Caco-2 (cell line): ENCODE measurements at places on chromosomes 2 and 18.

DNA sequence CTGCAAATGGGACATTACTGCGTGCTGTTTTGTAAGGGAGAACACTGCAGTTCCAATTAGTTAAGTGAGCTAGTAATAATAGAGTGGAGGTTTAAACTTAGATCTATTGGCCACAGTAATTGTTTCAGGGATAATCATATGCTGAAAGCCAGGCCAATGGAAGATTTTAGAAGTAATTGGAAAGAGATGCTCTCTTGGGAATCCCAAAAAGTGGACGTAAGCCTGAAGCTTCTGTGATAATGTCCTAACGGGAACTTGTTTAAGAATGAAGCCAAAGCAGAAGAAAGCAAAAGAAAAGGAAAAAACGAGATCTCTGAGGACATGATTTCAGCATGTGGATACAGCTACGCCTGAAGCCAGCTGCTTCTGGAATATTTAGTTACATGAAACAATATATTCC lies 594.6 kb downstream of the SLC4A3 start:
- DNase-seq = no peak

GRCh38 chr2:44674473-44675284 lies 266.8 kb upstream of the SIX3 start:
- DNase-seq = no peak

GRCh38 chr2:50957896-50958295 lies 74.0 kb downstream of the NRXN1 start:
- no peak for DNase-seq

GRCh38 chr2:236180076-236180816 lies 12.1 kb upstream of the GBX2 start:
- DNase-seq = no peak

DNA sequence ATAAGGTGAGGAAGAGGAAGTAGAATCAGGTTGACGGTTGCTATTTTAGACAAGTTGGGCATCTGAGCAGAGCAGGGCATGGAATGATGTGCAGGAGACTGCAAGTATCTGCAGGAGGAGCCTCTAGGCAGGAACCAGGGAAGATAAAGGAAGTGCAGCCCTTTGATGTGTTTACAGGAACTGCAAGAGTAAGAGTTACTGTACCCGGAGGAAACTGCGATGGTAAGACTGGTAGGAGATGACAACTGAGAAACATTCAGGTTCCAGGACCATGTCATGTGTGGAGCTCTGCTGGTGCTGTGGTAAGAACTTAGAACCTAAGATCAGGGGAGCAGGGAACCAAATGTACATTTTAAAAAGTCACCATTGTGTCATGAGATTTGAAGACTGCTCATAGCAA lies 134.3 kb upstream of the STON1 start:
- DNase-seq = no peak

- DNase-seq = no peak
Measured at GRCh38 chr2:203330434-203330833, 2.2 kb downstream of the ABI2 start.

GRCh38 chr2:172889768-172890430 lies 154.3 kb downstream of the RAPGEF4 start:
- no peak for DNase-seq

DNA sequence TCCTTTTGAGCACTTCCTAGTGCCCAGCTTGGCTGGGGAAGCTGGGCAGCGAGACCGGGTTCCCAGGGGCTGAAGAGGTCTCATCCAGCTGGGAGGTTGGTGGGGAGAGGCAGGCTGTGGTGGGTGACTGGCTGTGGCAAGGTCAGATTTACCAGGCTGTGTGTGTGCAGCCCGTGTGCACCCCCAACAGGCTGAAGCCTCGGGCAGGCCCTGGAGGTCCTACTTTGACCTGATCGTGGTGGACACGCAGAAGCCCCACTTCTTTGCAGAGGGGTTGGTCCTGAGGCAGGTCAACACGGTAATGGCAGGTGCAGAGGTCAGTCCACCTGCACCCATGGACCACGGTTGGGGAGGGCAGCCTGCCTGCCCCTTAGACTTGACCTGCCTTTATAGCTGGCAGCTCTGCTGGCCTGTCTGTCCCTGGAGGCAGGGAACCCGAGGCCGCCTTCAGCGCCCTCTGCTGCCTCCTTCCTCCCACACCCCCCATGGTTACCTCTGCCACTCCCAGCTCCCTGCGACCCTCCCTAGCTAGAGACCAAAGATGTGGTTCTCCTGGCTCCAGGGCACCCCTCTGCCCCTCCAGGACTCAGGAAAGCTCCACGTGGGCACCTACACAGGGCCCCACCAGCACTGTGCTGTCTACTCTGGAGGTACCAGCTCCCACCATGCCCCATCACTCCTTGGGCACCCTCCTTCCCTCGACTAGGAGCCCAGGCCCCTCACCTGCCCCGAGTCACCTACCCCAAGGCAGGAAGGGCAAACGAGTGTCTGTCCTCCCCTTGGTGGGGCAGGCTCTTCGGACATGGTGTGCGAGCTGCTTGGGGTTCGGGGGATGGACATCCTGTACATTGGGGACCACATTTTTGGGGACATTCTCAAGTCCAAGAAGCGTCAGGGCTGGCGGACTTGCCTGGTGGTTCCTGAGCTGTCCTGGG lies 4.0 kb downstream of the NT5DC4 start:
- DNase-seq = no peak

DNA sequence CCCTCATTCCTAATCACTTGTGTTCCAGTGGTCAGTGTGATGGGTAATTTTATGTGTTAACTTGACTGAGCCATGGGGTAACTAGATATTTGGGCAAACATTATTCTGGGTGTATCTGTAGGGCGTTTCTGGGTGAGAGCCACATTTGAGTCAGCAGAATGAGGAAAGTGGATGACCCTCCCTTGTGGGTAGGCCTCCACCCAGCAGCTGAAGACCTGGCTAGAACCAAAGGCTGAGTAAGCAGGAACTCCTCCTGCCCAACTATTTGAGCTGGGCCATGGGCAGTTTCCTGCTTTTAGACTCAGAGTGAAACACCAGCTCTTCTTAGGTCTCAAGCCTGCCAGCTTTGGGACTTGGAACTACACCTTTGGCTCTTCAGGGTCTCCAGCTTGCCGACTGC lies 141.8 kb downstream of the ACKR3 start:
- DNase-seq = no peak

DNA sequence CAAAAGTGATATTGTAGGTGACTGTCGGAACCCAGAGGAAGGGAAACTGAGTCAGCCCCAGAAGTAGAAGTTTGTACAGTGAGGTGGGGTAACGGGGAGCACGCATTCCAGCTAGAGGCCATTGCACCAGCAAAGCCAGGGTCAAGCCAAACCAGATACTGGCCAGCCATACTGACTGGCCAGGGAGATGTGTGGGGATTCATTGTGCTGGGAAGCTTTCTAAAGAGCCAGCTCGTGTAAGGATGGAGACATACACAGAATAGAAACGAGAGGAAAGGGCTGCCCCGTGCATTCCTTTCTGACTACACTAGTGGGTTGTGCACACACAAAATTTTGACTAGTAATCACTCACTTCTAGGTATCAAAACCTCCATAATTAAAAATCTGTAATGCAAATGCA lies 175.3 kb upstream of the PID1 start:
- DNase-seq = no peak

DNA sequence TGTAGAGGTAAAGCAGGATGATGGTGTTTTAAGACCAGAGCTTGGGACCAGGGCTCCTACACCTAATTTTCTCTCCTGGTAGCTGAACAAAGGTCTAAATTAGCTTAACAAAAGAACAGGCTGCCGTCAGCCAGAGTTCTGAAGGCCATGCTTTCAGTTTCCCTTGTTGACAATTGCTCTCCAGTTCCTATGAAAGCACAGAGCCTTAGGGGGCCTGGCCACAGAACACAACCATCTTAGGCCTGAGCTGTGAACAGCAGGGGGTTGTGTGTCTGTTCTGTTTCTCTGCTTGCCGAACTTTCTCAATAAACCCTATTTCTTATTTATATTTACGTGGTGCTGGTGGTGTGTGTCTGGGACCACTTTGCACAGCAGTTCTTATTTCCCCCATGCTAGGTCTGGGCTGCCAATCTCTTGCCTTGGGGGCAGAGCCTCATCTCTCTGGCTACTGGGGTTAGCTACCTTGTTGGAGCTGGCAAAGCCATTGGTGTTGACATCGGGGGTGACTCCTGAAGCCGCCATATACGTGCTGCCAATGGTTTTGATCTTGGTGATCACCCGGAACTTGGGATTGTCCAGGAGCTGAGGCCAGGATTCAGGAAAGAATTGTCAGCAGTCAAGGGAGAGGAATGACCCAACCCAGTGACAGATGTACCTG lies 29.0 kb downstream of the CENPO start:
- no peak for DNase-seq

- DNase-seq = no peak
Measured at GRCh38 chr2:3472296-3472695, 47.0 kb downstream of the ADI1 start.

GRCh38 chr18:3172097-3172496 lies 47.7 kb downstream of the MYOM1 start:
- DNase-seq = no peak

DNA sequence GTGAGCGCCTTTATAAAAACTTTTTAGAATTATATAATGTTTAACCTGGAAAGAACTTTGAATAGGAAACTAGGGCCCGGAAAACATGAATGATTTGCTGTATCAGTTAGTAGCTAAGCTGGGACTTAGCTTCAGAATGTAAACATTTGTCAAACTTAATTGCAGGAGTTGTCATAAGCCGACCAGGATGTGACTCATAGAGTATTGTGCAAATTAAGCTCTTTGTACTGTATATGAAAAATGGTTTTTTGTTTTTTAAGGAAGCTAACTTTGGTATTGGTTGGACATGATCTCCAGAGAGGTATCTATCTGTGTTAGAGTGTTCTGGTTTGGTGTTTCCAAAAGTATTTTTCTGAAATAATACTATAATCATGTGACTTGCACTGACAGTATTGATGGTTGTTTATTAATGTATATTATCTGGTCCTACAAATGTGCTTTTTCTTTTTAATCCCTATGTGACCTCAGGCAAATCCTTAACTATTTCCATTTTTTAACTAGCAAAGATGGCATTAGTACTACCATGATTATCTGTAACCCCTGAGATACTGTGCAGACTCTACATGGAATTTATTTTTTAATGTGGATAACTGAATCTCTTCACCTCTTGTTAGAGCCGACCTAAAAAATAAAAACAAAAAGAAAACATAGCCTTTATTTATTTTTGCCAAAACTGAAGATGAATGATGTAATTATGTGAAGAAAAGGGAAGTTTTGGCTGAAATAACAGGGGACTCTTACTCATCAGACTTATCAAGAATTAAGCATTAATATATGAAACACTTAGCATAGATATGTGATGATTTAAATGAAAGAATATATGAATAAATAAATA lies 11.7 kb downstream of the YIPF4 start:
- DNase-seq = no peak

DNA sequence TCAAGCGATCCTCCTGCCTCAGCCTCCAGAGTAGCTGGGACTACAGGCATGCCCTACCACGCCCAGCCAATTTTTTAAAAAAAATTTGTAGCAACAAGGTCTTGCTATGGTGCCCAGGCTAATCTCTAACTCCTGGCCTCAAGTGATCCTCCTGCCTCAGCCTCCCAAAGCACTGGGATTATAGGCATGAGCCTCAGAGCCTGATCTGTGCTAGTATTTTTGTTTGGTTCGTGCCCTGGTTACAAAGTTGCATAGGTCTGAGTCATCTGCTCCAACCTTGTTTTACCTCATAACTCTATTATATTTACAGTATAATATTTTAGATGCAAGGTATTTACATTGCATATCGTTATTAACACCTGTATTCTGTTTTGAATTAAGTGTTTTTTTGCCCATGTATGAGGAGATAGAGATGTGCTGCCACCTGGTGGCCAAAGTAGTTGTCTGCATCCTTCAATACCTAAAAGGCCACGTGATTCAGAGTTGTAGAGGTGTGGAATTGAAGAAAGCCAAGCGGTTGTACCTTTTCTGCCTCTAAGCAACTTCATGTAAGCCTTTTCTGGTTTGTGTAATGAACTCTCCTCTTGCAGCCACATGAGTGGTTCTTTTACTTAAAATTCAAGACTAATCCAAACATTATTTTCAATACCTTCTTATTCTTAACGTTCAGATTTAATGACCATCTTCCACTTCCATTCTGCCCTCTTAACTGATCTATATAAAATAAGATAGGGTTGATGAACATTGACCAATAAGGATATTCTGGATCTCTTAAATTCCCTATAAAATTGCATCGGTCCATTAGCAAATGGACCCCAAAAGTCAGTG lies 19.9 kb upstream of the CABYR start:
- peak; percentile 48 for DNase-seq

DNA sequence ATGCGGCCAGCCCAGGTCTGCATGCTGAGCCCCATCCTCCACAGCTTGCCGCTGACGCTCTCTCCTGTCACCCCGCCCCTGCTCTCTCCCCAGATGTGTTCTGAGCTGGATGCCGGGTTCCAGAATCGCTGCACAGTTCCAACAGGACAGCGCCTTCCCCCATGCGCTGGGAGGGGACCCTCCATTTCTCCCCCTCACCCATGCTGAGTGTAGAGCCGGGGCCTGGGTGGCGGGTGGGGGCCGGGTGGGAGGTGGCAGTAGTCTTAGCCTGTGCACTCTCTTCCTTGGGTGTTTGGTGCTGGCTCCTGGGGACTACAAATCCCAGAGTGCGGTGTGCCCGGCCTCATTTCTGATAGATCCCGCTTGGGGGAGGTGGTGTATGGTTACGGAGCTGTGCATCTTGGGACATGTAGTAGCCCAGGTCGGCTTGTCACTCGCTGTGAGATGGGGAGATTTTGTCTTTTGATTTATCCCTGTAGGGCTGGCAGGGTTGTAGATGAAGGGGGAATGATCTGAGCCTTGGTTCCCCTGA lies 6.8 kb downstream of the DNAJB2 start:
- DNase-seq = no peak

DNA sequence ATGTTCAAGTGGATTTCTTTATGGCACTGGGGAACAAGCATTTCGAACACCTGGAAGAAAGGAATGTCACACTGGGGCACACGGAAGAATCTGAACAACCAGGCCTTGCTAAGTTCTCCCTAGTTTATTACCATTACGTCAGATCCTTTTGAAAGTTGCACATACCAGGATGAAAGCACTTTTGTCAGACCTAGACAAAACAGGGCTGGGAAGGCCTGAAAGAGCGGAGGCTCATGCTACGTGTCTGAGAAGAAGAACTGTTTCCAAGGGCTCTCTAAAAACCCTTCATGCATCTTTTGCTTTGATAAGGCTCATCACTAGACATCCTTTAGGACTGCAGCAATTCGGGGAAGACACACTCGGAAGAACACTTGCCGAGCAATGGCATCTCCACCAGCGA lies 15.4 kb upstream of the SLC25A52 start:
- no peak for DNase-seq
